ENCODE measurements at places on chromosomes 4 and X.
A peak's percentile ranks its signal among the peaks of the same experiment; 100 is the strongest.

DNA sequence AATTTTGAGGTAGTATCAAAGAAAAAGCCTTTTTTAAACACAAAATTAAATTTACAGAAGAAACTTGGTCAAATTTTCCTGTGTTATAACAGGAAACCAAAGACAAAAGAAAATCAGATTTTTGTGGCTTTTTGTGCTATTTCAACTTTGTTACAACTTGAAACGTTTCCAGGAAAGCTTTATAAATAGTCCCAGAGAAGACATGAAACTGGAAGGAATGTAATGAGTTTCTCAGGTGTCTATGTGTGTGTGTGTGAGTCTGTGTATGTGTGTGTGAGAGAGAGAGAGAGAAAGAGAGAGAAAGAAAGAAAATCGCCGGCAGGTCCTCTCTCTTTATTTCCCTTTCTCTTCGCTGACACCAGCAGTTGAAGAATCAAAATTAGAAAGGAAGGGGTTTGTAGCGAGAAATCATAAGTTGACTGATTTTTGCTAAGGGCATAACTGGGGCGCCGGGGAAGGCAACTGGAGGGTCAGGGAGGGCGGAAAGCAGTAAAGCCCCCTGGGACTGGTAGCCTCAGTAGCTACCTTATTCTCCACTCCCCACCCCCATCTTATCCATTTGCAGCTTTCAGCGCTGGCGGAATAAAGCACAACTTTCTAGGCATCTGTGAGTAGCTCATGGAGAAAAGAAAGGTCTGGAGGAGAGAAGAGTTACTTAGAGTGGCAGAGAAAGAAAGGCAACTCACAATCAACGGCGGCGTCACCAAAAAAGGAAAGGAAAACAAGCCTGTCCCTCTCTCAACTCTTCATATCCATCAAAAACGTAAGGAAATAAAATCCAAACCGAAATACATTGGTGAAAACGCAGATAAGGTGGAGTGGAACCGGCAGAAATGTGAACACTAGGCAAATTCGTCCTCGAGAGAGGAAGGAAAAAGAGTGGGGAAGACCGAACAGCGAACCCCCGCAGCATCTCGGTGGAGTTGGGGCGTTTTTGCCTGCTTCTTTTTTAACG is 1.3 kb downstream of the TMEM47 start:
- H3K4me1 ChIP-seq = peaks cover 4% of the 10 kb centered on the region
- H3K27ac ChIP-seq = peak overlapping the region; percentile 72
- H3K36me3 ChIP-seq = no peaks in the 10 kb centered on the region

DNA sequence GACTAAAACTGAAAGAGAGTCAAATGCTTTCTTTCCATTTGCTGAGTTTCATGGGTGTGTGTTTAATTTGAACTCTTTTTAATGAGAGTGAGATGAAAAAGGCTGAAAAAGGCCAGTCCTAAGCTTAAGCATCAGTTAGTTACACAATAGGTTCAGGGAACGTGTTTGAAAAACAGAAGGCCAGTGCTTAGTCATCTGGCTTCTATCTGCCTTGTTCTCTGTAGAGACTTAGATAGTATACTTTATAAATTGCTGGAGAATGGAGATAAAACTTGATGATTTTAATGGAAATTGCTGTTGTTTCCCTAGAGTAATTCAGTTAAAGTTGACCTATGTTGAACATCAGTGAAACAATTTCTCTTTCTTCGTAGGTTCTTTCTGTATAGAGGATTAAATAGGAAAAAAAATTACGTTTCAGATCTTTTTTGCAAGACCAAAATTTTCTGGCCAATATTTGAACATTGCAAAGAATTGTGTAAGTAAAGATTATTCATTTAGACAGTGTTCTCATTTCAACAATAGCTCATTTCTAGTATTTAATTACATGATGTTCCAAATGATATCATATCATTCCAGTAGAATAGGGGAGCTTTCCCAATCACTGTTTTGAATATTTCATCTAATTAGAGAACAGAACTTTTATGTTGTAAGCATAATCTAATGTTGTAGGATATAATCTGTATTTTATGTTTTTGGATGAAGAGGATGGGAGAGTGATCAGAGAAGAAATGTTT is 1088.8 kb downstream of the ADGRL3 start:
- H3K4me1 ChIP-seq = no peaks in the 10 kb centered on the region
- DNase-seq = no peak
- H3K27ac ChIP-seq = no peak overlapping the region
- no peak overlapping the region for H3K4me3 ChIP-seq
- no peaks in the 10 kb centered on the region for H3K36me3 ChIP-seq

DNA sequence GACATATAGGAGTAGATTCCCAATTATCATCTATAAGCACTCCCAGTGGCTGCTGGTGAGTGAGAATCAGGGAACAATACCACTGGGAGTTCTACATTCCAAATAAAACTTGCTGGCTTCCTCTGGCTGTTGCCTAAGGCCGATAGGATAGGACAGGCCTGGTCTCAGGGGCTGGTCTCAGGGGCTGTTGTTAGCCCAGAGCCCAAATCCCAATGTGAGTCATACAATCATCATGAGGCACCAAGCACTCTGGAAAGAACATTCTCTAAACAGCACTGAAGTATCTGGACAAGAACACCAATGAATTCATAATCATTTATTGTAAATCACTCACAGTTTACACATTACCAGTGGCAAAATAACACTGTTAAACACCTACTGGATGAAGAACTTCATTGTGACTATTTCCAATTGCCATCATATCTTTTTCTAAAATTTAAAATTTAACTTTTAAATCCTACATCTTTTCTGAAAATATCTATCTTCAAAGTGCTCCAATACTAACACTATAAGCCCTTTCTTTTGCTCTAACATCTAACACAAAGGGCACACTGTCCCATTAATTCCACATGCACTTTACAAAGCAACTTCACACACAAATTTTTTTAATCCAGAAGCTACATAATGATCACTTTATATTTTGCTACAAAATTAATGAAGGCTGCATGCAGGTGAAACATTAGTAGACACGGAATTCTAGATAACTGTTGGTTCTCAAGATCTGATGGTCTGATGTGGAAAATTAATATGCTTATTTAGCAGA is 67.6 kb upstream of the TMEM150C start:
- no peak overlapping the region for H3K27ac ChIP-seq
- no peaks in the 10 kb centered on the region for H3K36me3 ChIP-seq
- DNase-seq = no peak
- H3K27me3 ChIP-seq = no peaks in the 10 kb centered on the region
- no peak overlapping the region for H3K4me3 ChIP-seq

- H3K4me1 ChIP-seq = no peaks in the 10 kb centered on the region
- H3K27me3 ChIP-seq = no peaks in the 10 kb centered on the region
- H3K27ac ChIP-seq = no peak overlapping the region
- H3K36me3 ChIP-seq = no peaks in the 10 kb centered on the region
- H3K4me3 ChIP-seq = no peak overlapping the region
Measured at GRCh38 chr4:154854362-154854761, 73.3 kb downstream of the RBM46 start.

GRCh38 chr4:164304101-164304639 is 449.8 kb upstream of the SMIM31 start:
- no peaks in the 10 kb centered on the region for H3K36me3 ChIP-seq
- no peaks in the 10 kb centered on the region for H3K27me3 ChIP-seq
- no peaks in the 10 kb centered on the region for H3K4me1 ChIP-seq

GRCh38 chr4:125389713-125390112 is 75.0 kb downstream of the FAT4 start:
- H3K4me3 ChIP-seq = peak overlapping the region; percentile 33
- H3K4me1 ChIP-seq = peaks cover 50% of the 10 kb centered on the region
- no peaks in the 10 kb centered on the region for H3K27me3 ChIP-seq
- H3K27ac ChIP-seq = peak overlapping the region; percentile 67
- no peak for DNase-seq
- H3K36me3 ChIP-seq = no peaks in the 10 kb centered on the region

DNA sequence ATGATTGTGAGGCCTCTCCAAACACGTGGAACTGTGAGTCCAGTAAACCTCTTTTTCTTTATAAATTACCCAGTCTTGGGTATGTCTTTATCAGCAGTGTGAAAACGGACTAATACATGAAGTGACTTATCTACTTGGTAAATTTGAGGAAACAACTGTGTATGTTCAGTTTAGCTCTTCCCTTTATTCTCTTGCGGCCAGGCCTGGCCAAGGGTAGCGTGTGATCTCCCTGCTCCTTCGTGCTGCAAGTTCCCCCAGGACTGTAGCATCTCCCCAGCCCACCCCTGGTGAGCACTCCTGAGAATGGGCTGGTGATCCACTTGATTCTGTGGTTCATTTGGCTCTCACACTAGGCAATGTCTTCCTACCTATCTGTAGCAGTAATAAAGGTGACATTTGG is 53.2 kb upstream of the CHRNA9 start:
- H3K27me3 ChIP-seq = no peaks in the 10 kb centered on the region
- no peaks in the 10 kb centered on the region for H3K36me3 ChIP-seq
- no peaks in the 10 kb centered on the region for H3K4me1 ChIP-seq
- H3K4me3 ChIP-seq = no peak overlapping the region
- no peak for DNase-seq
- H3K27ac ChIP-seq = no peak overlapping the region

DNA sequence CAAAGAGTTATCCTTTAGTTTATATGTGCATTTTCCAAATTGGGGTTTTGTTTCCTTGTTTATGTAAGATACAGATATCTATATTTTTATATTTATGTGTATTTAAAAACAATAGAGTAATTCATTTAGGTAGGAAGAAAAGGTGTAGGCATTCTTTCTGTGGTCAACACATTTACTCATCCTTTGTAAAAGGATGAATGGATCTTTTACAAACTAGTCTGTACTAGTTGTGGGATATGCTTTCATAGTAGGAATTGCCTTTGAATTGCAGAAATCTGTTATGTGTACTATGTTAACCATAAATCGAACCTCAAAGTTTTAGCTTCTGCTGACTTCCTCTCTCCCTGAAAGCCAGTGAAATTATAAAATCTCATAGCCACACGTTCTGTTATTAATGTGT is 128.5 kb downstream of the REPS2 start:
- no peaks in the 10 kb centered on the region for H3K36me3 ChIP-seq
- H3K27ac ChIP-seq = no peak overlapping the region
- DNase-seq = no peak
- no peak overlapping the region for H3K4me3 ChIP-seq
- H3K27me3 ChIP-seq = peaks cover 20% of the 10 kb centered on the region

GRCh38 chrX:34917146-34917545 is 25.4 kb upstream of the FAM47B start:
- peaks cover 12% of the 10 kb centered on the region for H3K4me1 ChIP-seq
- H3K27ac ChIP-seq = no peak overlapping the region
- no peak overlapping the region for H3K4me3 ChIP-seq
- no peak for DNase-seq
- H3K36me3 ChIP-seq = no peaks in the 10 kb centered on the region

GRCh38 chrX:68934421-68934820 is 105.6 kb downstream of the EFNB1 start:
- H3K4me3 ChIP-seq = no peak overlapping the region
- H3K4me1 ChIP-seq = peaks cover 40% of the 10 kb centered on the region
- no peak overlapping the region for H3K27ac ChIP-seq
- no peak for DNase-seq

DNA sequence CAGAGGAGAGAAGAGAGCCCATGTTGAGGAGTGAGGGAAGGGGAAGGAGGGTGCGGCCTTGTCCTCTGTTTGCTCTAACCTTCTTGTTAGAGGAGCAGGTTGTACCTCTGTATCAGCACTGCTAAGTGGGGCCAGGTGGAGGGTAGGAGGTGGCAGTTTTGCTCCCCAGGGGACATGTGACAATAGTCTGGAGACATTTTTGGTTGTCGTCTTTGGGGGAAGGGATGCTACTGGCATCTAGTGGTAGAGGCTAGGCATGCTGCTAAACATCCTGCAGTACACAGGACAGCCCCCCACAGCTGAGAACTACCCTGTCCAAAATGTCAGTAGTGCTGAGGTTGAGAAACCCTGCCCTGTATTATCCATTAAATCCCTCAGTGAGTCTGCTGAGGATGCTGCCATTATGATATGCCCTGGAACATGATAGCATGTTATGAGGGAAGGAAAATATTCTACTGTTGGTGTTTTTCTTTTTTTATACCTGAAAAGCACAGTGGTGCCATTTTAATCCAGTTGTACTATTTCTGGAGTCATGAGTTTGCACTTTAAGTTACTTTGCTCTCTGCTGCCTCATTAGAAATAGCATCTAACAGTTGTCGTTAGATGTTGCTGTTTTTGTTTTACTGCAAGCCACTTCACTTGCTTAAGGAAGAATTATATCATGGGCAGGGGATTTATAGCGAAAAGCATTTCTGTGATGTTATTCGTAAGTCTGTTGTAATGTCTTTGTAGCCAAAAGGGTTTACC is 90.6 kb downstream of the LRP2BP start:
- H3K4me1 ChIP-seq = peaks cover 26% of the 10 kb centered on the region
- peak overlapping the region; percentile 99 for H3K27ac ChIP-seq
- H3K36me3 ChIP-seq = peaks cover 13% of the 10 kb centered on the region
- no peak overlapping the region for H3K4me3 ChIP-seq
- no peaks in the 10 kb centered on the region for H3K27me3 ChIP-seq
- DNase-seq = peak; percentile 31

- DNase-seq = no peak
- peaks cover 9% of the 10 kb centered on the region for H3K27me3 ChIP-seq
- H3K36me3 ChIP-seq = no peaks in the 10 kb centered on the region
- H3K4me1 ChIP-seq = peaks cover 19% of the 10 kb centered on the region
- peak overlapping the region; percentile 44 for H3K4me3 ChIP-seq
Measured at GRCh38 chrX:103793545-103793940, 16.9 kb downstream of the PLP1 start.

DNA sequence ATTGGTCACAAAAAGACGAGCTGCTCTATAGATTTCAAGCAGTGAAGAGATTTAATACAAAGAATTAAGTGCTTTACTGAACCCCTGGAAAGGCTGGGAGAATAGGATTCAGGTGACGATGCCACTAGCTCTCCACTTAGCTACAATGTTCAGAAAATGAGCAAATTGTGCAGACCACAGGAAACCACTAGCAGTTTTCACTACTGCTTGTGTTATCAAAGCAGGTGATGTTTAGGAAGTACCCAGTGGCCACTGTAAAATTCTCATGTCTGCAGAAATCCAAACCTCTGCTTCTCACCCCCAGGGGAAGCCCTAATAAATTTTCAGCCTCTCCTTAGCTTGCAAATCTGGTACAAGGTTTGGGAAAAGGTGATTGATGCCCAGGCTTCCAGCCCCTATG is 165.1 kb downstream of the IL1RAPL1 start:
- H3K27ac ChIP-seq = no peak overlapping the region
- H3K27me3 ChIP-seq = no peaks in the 10 kb centered on the region
- no peaks in the 10 kb centered on the region for H3K4me1 ChIP-seq
- no peak for DNase-seq
- no peaks in the 10 kb centered on the region for H3K36me3 ChIP-seq

DNA sequence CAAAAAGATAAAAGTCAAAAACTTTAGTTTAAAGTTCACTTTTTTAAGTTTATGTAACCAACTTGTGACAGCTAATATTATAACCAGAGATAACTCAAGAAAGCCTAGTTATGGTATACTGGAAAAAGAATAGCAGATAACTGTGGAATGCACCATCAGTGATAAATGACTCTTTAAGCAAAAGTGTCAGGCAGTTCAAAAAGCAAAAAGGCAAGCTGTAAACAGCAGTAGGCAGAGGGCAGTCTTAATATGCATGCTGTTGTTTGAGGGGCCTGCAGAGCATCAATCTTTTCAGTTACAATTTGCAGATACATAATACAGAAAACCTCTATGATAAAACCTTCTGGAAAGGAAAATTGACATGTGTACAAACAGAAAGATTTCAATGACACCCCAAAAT is 81.8 kb upstream of the JADE1 start:
- no peaks in the 10 kb centered on the region for H3K36me3 ChIP-seq
- no peaks in the 10 kb centered on the region for H3K4me1 ChIP-seq
- H3K4me3 ChIP-seq = no peak overlapping the region
- no peaks in the 10 kb centered on the region for H3K27me3 ChIP-seq
